ENCODE measurements at places on chromosomes 2 and 18.
A peak's percentile ranks its signal among the peaks of the same experiment; 100 is the strongest.

DNA sequence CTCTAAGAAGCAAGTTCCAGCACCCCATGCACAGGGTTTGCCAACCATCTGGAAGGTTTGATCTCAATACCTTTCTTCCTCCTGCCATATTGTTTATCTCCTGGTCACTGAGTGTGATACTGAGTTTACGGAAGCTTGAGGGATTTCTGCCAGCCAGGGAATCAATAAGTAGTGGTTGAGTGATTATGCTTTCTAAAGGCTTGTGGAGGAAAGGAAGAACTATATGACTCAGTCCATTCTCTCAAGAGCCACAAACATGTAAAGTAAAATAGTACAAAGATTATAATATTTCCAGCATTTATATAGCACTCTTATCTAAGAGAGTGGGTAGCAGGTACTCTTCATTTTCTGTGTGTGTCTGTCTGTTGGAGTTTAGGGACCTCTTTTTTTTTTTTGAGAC is 49.2 kb downstream of the SLC4A3 start:
- no peak for DNase-seq

GRCh38 chr18:66895631-66896030 is 291.7 kb upstream of the CDH19 start:
- DNase-seq: no peak

- DNase-seq: peak; percentile 45
These were observed at the start of gene NMUR1 for GRCh38 chr2:231530099-231531011. Gene NMUR1, minus strand, starts transcription at chr2:231530445. Its CDS starts 84 bp downstream, at chr2:231530361.

DNA sequence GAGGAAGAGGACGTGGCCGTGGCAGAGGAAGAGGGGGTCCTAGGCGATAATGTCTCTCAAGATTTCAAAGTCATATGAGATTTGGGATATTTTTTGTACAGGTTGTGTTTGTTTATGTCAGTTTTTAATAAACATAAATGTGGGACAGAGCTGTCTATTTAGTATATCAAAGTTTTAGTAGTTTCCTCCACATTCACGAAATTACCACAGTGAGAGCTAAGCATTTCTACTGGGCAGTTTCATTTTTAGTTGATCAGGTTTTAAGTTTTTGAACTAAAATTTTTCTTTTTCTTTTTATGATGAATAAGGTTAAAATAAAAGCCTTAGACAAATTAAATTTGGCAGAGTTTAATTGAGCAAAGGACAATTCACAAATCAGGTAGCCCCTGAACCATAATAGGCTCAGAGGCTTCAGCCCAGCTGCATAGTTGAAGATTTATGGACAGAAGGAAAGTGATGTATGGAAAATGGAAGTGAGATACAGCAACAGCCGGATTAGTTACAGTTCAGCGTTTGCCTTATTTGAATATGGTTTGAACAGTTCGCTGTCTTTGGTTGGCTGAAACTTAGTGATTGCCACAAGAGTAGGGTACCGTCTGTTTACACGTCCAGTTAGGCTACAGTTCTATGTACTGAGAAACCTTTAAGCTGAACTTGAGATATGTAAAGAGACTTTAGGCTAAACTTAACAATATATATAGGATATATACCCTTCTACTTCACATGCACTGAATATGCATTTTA is 17.1 kb downstream of the SNRPD1 start:
- no peak for DNase-seq

DNA sequence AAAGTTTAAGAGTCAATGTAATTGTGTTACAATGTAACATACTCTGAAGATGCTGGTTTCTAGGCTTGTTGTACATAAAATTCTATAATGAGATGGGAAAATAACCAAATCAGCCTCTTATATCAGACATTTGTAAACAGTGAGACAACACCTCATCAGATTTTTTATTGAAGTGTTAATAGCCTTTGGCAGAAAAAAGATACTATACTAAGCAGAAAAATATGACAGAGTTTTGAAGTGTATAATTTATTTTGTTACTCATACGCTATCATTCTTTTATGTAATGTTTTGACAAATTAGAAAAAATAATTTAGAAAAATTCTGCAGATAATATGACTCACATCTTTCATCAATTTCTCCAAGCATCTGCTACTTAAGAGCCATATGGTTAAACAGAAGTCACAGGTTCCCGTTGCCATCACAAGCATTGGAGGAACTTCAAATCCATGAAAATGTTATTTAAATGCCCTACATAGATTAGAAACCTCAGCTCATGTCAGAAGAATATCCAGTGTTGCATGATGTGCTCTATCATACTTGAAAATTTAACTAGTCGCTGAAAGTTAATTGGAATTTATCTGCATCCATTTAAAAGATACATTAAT is 535.4 kb downstream of the LRP1B start:
- DNase-seq: no peak

GRCh38 chr2:160507464-160507863 is 13.9 kb upstream of the RBMS1 start:
- no peak for DNase-seq

DNA sequence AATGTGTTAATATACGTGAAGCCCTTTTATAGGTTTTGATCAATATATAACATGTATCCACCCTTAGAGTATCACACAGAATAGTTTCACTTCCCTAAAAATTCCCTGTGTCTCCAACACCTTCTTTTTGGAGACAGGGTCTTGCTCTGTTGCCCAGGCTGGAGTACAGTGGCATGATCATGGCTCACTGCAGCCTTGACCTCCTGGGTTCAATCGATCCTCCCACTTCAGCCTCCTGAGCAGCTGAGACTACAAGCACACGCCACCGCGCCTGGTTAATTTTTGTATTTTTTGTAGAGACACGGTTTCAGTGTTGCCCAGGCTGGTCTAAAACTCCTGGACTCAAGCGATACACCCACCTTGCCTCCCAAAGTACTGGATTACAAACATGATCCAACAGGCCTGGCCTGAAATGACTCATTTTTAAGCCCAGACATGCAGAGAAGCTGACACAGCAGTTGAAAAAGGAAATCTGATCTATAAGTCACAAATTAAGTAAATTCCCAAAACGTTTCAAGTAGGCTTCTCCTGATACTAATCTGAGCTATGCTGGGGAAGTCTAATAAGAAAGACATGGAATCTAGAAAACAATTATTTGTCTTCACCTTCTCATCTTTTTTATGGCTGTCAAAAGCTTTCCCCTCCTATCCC is 2.9 kb downstream of the DUSP11 start:
- no peak for DNase-seq

DNA sequence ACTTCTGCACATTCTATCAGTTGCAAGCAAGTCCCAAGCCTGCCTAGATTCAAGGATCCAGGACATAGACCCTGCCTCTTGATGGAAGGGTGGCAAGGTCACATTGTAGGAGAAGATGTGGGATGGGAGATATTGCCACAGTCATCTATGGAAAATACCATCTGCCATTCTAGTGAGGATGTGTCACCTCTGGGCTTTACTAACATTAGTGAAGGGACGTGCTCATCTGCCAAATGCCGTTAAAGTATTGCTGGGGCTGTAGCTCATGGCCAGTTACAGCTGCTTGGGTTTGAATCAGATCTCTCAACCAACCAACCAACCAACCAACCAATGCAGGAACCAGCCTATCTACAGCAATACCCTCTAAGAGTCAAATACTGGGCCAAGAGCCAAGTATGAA is 49.0 kb downstream of the E2F6 start:
- no peak for DNase-seq

- peak; percentile 2 for DNase-seq
These were observed 157.2 kb downstream of the MIB1 start for GRCh38 chr18:21897811-21898210.

GRCh38 chr2:48205137-48205798 is 299.0 kb upstream of the FBXO11 start:
- no peak for DNase-seq

DNA sequence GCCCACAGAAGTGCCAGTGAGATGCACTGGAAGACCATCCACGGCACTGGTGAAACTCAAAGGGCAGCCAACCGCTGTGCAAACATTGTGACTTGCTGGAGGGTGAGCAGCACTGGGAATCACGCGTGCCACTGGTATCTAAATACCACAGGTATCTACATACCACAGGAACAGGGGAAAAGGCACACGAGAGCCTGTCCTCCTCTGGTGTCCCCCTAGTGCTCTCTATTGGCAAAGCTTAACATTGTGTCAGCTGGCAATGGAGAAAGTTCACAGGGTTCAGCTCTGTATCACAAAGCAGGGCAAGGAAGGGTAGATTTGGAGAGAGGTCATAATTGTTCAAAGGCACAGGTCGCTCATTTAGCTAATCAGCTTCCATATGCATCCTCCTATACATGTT is 12.6 kb upstream of the SEC11C start:
- no peak for DNase-seq

DNA sequence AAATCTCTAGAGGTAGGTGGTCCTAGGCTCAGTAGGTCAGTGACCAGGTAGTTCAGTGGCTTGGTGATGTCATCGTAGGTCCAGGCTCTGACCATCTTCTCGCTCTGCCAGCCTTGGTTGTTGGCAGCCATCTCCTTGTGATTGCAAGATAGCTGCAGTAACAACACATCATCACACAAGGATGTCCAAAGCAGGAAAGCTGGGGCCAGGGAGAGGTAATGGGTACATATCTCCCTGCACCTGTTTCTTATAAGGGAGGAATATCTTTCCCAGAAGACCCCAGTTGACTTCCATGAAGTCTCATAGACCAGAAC is 60.5 kb downstream of the ANKRD44 start:
- DNase-seq: no peak

DNA sequence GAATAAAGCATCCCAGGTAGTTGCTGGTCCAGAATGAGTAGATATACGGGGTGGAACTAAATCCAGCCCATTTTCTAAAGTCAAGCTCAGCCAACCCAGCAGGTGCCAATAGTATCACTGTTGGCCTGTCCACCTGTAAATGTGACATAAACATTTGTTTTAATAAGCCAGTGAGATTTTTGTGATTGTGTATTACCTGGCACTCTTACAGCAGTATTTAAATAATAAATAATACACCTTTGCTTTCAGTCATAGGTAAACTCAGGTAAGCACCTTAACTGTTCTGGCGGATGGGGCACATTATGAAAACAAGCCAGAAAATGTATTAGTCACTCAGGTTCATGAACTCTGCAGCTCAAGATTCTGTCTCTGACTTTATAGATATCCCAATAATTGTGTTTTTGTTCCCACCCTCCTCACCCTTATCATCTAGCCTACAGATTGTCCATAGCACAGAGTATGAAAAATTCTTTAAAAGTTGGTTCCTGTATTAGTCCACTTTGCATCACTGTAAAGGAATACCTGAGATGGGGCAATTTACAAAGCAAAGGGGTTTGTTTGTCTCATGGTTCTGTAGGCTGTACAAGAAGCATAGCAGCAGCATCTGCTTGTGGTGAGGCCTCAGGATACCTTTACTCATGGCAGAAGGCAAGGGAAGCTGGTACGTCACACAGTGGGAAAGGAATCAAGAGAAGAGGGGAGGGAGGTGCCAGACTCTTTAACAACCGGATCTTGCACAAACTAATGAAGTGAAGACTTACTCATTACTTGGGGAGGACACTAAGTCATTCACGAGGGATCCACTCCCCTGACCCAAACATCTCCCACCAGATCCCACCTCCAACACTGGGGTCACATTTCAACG is 73.0 kb upstream of the CYRIA start:
- DNase-seq: no peak

DNA sequence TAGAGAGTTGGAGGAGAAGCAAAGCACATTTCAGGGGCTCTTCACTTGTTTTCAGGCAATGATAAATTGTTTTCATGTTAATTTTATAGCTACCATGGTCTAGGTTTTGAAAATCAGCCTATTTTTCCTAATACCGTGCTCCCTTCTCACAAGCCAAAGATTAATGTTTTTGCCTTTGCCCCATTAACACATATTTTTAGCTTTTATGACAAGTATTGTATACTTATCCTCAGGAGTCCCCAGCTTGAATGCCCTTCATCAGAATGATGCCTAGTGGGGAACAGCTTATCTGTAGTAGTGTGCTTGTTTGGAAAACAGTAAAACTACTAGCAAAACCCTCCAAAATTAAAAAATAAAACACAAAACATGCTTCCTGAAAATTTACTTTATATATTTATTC is 194.0 kb downstream of the LNPK start:
- DNase-seq: no peak

GRCh38 chr2:221614274-221614673 is 42.2 kb upstream of the EPHA4 start:
- DNase-seq: no peak

GRCh38 chr2:215828528-215829184 is 184.7 kb downstream of the MREG start:
- DNase-seq: no peak

DNA sequence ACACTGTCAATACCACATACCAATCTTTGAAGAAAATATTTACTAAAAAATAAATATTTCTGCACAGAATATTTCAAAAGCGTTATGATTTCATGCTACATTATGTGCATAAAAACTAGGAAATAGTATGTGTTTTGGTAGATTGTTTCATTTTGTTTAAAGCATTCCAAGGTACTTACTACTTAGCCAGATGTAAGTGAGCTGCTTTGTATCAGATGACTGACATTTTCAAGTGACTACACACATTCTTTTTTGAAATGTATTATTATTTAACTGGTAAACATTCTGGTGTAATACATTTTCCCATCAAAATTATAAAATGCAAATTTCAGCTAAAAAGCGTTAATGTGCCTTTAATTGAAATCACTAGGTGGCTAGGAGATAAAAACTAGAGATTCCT is 21.5 kb downstream of the GCA start:
- DNase-seq: no peak

DNA sequence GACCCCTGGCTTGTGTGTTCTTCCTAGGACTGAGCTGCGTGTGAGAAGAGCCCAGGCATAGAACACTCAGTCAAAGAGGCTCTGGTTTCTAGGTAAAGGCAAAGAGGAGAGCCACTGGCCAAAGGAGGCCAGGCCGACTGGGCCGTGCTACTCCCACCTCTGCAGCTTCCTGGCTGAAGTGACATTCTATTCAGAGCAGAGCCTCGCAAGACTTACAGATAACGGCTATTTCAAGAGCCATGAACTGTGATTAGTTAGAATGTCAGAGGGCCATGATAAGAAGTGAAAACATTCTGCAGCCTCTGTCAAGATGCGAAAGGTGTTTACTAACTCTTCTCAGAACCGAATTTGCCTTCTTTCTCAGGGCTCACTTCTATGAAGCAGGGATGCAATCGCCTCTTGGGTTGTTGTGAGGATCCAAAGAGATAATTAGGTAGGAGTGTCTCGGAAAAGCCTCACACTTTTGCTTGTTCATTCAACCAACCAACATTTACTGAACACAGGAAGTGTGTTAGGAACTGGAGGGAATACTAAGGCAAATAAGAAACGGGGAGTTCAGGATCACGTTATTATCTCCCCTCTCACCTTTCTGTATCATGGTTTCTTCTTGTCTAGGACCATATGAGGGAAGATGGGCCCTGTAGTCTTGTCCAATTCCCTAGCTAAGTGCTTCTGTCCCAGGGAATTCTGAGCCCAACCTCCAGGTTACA is 3.4 kb upstream of the DNAJC5G start:
- no peak for DNase-seq

GRCh38 chr2:147342329-147342728 is 502.5 kb upstream of the ACVR2A start:
- no peak for DNase-seq

- DNase-seq: no peak
These were observed 3.6 kb downstream of the USP39 start for GRCh38 chr2:85619617-85620016.

- no peak for DNase-seq
These were observed 11.3 kb downstream of the CYTIP start for GRCh38 chr2:157432475-157433106.

GRCh38 chr2:200310545-200310971 is 4.1 kb downstream of the SPATS2L start:
- no peak for DNase-seq

GRCh38 chr2:240320204-240320993 is 115.1 kb upstream of the GPC1 start:
- no peak for DNase-seq
